ENCODE measurements at places on chromosomes 7 and 10.

DNA sequence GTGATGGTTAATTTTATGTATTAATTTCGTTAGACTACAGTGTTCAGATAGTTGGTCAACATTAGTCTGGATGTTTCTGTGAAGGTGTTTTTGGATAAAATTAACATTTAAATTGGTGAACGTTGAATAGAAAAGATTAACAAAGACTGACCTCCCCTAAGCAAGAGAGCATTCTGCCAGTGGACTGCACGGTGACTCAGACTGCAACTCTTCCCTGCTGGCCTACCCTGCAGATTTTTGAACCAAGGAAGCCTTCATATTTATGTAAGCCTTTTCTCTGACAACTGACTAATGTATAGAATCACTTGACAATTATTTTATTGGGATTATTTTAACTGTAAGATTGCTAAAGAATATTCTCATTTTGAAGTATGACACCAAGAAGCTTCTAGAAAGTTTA is 7.9 kb upstream of the ZNF248 start:
- no peak for DNase-seq

- DNase-seq: no peak
These were observed 187.1 kb downstream of the FAM107B start for GRCh38 chr10:14587540-14588083.

DNA sequence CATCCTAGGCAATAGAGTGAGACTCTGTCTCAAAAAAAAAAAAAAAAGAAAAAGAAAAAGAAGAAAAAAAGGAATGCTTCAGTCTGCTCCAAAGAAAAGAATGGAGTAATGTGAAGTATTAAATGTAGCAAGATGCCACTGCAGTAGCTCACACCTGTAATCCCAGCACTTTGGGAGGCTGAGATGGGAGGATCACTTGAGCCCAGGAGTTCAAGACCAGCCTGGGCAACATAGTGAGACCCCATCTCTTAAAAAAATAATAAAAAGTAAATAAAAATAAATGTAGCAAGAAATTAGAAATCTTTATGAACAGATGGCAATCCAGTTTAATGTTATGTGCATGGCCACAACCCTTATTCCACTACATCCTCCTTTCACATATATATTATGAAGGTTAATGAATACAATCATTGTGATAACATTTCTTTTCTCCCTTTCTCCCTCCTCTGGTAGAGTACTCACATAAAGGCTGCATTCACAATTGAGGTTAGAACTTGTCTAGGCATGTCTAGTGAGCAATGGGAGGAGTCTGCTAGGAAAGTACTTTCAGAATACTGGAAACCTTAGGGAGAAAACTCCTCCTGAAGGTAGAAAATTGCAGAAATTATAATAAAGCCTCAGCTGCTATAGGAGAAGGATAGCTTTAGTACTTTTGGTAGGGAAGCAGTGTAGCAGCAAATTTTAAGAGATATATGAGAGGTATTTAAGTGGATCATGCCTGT is 20.4 kb downstream of the KLLN start:
- no peak for DNase-seq

- no peak for DNase-seq
These were observed 504.6 kb upstream of the CELF2 start for GRCh38 chr10:10513067-10513466.

DNA sequence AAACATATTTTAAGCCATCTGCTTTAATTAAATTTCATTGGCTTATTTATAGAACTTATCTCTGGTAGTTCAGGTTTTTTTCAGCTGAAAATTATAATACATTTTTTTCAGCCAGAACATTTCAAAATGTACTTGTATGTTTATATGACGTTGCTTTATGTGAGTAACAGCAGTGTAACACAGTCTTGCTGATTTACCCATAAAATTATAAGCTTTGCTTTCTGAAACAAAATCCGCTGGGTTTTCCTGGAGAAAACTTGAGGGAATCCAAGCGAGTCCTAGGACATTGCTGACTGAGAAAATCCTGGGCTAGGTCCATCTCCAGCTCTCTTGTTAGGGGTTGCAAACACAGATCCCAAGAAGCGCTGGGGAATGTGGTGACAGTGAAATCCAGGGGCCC is 112.2 kb upstream of the GATA3 start:
- no peak for DNase-seq

GRCh38 chr10:59006511-59007306 is 169.7 kb upstream of the PHYHIPL start:
- no peak for DNase-seq

- no peak for DNase-seq
These were observed 106.7 kb downstream of the CUX1 start for GRCh38 chr7:101924171-101924570.

DNA sequence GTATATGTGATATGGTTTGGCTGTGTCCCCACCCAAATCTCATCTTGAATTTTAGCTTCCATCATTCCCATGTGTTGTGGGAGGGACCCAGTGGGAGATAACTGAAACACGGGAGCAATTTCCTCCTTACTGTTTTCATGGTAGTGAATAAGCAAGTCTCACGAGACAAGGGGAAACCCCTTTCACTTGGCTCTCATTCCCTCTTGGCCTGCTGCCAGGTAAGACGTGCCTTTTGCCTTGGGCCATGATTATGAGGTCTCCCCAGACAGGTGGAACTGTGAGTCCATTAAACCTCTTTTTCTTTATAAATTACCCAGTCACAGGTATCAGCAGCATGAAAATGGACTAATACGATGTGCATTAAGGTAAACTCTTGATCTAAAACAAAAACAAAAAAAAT is 357.1 kb upstream of the AOAH start:
- no peak for DNase-seq

GRCh38 chr10:62749093-62749683 is 55.3 kb upstream of the ADO start:
- no peak for DNase-seq

DNA sequence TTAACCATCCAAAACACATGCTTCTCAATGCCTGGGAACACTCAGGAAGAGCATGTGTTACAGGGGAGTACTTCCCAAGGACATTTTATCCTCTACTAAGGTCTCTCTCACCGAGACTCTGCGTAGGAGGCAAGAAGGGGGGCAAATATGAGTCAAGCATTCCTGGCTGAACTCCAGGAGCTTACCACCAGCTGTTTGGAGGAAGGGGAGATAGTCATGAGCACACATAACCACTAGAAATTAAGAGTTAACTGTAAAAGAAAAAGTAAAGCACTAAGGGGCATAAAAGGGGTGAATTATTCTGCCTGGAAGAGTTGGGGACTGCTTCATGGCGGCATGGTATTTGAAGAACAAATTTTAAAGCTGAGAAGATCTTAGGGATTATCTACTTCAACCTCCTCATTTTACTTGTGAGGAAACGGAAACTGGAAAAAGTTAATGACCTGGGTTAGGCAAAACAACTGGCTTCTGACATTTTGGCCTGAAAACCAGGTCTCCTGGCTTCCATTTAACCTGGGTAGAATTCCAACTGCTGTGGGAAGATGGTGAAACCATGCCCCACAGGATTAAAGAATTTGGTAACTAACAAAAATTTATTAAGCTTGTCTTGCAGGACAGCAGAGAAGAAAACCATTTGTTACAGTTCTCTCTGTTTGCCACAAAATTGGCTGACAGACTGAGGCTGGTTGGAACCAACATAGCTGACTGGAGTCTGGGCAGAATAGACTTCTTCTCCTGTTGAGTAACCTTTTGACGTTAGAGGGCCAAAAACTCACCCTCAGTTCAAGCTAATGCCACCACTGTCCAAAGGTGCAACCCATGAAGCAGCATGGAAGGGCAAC is 85.5 kb downstream of the SLC25A13 start:
- no peak for DNase-seq

- no peak for DNase-seq
These were observed 84.6 kb upstream of the STEAP4 start for GRCh38 chr7:88391247-88391646.

- no peak for DNase-seq
These were observed 24.1 kb downstream of the GBX1 start for GRCh38 chr7:151143261-151144015.

GRCh38 chr7:1121476-1121875 is 33.6 kb downstream of the GPER1 start:
- no peak for DNase-seq

GRCh38 chr7:1590476-1590875 is 20.6 kb upstream of the PSMG3 start:
- DNase-seq: no peak

DNA sequence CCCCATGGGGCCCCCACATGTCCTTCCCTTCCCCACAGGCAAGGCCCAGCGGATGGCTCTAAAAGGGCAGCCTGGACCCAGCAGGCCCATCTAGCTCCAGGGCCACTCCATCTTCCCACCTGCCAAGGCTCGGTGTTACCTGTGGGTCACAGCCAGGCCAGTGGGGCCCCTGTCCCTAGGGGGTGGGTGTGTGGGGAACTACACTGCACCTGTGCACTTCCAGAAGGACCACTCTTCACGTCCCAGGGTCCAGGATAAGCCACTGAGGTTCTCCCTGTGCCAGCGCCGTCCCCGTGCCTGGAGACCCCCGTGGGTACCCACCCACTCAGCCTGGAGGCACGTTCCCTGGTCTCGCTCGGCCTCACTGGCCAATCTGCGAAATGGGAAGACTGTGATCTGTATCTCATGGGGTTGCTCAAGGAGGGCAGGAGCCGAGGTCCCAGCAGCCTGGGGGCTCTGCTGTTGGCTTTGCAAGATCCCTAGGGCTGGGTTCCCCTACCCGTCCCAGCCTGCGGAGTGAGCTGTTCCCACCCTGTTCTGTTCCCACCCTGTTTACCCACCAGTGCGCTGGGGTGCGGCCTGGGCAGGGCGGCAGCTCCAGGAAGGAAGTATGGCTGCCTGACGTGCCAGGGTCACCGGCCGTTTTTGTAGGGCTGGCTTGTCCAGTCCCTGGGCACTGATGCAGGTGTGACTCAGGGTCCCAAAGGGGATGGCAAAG is 4.6 kb downstream of the PWWP2B start:
- no peak for DNase-seq

GRCh38 chr10:20059084-20059835 is 243.0 kb downstream of the PLXDC2 start:
- no peak for DNase-seq

DNA sequence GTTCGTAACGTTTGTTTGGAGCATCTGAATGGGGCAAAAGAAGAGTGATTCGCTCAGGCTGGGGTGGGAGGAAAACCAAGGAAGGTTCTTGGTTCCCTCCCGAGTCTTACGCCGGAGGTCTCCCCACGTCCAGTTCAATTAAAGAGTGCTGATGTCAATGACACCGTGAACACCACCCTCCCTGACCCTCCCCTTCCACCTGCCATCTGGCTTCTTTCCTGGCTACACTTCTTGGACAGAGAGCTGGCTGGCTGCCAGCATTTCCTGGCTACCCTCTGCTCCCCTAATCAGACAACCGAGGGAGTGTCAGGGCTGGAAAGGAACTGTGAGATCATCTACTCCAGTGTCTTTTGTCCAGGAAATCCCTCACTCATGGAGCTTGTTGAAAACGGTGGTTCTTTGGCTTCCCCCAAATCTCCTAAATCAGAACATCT is 24.1 kb upstream of the FFAR4 start:
- no peak for DNase-seq

DNA sequence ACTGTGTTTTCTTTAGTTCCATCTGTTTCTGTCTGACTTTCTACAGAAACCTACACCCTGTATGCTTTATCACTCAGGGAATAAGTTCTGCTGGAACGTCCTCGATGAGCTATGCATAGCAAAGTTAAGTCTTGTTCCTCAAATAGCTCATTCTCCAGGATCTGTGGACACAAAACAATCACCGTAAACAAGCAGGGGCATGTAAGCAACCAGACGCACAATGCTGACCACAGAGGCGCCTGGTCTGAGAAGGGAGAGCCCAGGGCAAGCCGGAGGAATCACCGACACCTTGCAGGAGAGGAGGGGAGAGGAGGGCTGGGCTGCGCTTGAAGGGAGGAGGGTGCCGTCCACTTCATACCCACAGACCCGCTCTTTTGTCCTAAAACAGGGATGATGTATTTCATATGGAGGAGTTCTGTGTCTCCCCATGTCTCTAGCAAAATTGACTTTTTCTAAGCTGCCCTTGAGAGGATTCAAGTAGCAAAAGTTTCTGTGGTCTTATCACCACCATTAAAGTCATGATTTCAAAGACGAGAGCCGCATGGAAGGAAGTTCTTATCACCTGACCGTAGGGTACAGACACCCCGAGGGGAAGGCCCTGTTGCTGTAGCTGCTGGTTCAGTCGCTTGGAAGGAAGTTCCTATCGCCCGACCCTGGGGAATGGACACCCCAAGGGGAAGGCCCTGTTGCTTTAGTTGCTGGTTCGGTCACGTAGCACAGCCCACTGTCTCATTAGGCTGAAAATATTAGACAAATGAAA is 14.3 kb downstream of the CALML3 start:
- no peak for DNase-seq

DNA sequence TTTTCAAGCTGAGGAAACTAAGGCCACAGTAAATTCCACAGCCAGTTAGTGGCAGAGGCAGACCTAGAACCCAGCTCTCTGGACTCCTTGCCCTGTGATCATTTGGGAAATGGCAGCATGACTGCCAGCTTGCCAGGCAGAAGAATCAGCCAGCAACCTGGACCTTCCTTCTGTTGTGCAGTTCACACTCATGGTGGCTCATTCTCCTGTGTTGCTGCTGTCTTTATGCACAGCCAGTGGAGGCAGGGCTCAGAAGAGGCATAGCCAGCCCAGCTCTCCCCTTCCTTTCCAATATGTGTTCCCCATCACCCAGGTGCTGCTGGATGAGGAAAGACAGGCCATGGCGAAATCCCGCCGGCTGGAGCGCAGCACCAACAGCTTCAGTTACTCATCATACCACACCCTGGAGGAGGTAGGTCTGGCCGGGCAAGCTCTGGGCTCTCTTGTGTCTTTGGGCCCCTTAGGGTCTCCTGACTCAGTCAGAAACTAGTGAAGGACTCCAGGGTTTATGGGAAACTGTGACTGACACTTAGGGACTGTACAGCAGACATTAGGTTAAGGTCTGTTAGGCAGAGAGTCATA is 14.8 kb downstream of the CPA5 start:
- no peak for DNase-seq

DNA sequence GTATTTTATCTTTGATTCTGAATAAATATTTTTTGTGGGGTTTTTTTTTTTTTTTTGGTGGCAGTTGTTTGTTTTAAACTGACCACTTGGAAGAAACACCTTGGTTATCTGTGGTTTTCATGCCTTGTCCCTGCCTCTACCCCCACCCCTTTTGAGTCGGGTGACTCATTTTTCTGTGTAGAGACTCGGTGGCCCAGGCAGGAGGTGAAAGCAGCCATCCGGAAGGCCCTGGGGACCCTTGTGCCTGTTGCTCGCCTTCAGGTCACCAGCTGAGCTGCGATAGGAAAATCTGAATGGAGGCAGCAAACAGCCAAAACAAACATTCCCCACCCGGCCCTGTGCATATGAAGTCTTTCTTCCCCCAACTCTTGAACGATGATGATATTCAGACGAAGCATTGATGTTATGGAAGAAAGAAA is 22.8 kb downstream of the CYP17A1 start:
- no peak for DNase-seq

DNA sequence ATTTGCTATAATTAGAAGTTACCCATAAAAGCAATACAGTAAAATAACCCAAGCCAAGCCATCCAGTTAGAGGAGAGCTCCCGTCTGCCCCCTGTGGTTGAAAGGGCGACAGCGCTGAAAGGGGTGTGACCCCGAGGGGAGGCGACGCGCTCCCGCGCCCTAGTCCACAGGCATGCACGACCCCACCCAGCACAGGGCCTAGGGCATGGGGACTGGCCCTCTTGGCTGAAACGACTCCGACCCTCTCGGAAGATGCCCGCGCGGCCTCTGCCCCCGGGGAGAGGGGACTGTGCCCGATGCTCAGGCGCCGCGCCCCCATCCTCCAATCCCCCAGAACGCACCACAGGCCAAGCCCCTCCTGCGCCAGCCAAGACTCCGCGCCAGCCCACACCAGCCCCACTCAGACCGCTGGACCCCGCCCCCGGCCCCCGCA is 64.0 kb downstream of the CSGALNACT2 start:
- peak; percentile 75 for DNase-seq
